ENCODE measurements at places on chromosomes 11 and 22.
A peak's percentile ranks its signal among the peaks of the same experiment; 100 is the strongest.

GRCh38 chr22:46107089-46107664, 43.1 kb upstream of the PPARA start:
- no peak for DNase-seq

DNA sequence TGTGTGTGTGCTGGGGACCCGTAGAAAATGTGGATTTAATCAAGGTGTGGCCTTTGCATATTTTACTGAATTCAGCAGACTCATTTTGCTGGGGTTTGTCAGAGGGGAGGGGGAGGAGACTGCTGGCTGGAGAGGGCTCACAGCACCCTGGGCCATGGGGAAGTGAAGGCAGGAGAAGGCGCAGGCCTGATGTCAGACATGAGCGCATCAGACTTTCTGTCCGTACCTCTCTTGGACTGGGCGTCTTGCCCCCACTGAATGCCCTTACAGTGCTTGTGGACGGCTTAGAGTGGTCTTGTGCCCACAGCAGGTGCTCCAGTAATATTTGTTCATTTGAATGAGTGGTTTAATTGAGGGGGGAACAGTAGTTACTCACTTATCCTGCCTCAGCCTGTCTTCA, 75.2 kb downstream of the TEAD1 start:
- DNase-seq = no peak

- peak; percentile 36 for DNase-seq
Observed at GRCh38 chr11:95138448-95138847, 48.8 kb downstream of the ENDOD1 start.

- DNase-seq = no peak
Observed at GRCh38 chr11:11279956-11280689, 72.9 kb downstream of the CSNK2A3 start.

- no peak for DNase-seq
Observed at GRCh38 chr22:28154861-28155260, 235.8 kb upstream of the PITPNB start.

DNA sequence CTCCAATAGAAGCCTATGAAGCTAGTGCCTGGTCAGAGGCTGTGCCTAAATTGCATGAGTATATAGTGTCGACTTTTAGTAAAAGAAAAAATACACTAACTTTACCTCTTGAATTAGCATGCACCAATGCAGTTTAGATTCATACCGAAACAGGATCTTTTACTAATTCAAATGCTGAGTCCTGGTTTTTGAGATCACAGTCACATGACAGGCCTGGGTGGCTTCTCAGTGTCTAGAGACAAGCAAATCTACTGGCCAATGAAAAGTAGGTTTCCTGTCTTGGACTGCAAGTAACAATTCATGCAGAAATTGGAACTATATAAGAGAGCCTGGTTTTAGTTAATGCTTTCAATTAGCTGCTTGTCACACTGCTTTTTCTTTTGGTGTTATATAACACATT, 7.2 kb downstream of the ARHGEF12 start:
- peak; percentile 22 for DNase-seq

DNA sequence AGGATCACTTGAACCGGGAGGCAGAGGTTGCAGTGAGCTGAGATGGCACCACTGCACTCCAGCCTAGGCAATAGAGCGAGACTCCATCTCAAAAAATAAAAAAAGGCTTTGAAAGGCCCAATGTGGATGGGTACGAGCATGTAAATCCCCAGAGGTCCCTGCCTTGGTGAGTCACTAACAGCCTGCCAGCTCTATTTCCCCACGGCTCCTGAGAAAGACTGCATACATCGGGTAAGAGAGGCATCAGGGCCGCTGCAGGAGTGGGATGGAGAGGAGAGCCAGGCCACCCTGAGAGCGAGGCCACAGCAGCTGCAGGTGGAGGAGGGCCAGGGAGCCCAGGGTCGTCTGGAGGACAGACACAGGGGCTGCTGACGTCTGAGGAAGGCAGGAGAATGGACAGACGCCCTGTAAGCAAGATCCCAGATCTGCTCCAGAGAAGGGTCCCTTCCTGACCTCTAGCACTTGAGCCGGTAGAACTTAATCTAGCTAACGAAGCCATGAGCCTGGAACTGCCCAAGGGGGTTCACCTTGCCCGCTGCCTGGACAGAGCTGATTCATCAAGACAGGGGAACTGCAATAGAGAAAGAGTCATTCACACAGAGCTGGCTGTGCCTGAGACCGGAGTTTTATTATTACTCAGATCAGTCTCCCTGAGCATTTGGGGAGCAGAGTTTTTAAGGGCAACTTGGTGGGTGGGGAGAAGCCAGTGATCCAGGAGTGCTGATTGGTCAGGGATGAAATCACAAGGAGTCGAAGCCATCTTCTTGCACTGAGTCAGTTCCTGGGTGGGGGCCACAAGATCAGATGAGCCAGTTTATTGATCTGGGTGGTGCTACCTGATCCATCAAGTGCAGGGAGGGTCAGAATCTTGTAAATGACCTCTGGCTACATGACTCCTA, 5.1 kb upstream of the KRTAP5-9 start:
- DNase-seq = peak; percentile 3

DNA sequence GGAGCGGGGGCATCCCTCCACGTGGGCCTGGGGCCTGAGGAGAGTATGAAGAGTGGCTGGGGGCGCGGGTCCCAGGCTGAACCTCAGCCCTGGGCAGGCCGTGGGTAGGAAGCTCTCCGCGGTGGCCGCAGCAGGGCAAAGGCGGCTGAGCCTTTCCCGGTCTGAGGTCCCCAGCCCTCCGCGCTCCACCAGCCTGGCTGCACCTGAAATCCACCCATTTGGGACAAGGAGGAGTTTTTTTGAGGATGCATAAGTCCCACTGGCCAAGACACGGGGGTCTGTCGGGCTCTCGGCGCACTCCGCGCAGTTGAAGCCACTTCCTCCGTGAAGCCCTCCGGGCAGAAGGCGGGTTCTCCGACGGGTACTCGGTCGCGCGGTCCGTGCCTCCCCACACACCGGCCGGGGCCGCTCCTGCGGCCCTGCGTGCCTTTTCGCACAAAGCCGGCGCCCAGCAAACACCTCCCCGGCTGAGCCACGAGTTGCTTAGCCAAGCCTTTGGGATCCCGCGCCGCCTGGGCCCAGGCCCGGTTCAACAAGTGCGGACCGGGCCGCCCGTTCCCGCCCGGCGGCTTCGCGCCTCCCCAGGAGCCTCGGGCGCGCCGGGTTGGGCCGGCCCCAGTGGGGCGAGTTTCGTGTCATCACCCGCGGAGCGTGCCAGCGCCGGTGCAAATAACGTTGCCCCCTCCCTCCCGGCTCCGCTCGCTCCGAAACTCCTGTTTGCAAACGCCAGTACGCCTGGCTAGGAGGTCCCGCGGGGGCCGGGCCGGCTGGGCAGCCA, 666 bp upstream of the OVOL1 start:
- no peak for DNase-seq

DNA sequence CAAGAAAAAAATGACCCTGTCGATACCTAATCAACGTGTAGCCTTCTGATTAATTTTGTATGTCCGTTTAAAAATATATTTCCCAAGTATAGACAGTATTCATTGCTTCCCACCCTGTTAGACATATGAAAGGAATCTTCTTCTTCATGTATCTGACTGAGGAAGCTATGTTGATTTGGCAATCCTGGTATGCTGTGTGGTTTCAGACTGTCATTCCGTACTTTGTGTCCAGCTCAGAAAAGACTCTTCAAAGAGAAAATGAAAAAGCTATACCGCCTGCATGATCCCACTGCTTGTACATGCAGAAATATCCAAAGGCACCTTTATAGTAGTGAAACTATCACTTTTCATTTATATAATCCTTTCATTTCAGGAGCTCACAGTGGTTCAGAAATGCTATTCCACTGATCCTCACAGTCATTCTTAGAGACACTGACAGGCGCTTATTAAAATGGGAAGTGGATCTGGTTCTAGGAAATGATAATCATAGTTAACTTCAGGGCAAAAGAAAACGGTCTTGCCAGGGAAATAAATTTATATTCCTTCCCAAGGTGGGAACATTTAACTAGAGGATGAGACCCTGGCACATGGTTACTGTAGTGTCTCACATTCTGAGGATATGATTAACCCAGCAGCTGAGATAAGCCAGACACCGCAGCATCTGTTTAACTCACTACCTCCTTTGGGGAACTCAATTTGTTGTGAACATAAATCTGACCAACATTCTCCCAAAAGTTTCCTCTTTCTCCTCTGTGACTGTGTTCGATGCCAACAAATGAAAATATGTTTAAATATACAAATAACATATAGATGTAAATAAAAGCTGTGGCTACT, 599.2 kb upstream of the LUZP2 start:
- DNase-seq = no peak

DNA sequence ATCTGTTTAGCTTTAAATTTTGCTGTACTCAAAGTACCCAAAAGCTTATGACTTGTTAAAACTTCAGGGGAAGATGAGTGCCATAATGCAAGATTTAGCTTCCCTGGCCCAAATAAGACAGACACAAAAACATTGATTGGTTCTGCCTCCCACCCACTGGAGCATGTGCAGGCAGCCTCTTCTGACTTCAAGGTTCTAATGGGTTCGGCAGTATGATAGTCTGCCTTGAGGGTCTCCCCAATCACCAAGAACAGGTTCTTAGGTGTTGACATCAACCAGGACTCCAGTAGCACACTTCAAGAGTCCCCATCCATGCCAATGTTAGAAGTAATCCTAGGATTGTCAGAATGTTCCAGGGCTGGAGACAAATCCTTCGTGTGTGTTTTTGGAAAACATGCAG, 12.5 kb downstream of the EIF4G2 start:
- DNase-seq = no peak

GRCh38 chr11:12237381-12237784, 127.0 kb downstream of the MICAL2 start:
- DNase-seq = no peak

DNA sequence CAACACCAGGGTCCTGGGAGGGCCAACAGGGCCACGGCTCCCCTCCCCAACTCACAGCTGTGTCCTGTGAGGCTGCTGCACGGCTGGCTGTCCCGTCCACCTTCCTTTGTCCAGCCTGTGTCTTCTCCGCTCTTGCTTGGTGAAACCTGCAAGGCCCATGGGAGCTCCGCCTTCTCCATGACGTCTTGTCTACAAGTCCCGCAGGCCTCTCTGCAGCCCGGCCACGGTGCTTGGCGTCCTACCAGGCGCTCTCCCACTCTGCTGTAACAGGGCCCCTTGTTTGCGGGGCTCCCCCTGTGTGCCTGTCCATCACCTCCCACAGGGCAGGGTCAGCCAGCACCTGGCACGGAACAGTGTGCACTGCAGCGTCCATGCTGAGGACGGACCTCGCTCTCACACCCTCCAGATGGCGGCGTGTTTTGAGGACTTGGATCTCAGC, 866.8 kb downstream of the TBC1D22A start:
- DNase-seq = no peak

DNA sequence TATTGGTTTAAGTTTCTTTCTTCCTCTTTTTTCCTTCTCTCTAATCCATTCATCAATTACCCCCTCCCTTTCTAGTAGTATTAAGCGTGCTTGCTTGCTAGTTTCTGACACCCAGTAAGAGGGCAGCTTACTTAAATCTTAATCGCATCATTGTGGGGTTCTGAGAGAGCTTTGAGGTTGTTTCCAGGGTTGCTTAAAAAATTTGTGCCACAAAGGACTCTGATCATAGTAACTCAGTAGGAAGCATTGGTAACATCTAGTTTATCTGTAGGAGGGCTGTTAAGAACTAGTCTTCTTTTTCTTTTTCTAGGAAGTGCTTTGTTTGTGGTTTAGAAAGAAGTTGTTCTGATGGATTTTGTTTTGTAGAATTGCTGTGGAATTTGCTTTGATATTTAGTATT, 45.3 kb downstream of the TMEM135 start:
- no peak for DNase-seq

- DNase-seq = no peak
Observed at GRCh38 chr11:130602641-130603334, 154.3 kb downstream of the ADAMTS15 start.

DNA sequence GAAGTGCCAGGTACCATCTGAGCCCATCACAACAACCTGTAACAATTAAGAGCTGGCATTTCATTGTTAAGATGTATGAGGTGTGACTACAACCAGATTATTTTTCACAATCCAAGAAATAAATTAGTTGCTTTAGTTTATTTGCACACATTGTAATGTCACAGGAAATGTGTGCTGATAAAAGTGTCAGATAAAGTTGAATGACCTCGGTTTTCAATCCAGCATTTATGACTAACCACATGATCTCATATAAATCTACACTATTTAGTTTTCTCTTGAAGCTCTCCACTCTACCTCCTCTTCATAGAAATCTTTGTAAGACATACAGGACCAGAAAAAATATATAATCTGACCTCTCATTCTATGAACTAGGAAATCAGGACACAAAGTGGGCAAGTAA, 166.2 kb downstream of the PGR start:
- DNase-seq = no peak

DNA sequence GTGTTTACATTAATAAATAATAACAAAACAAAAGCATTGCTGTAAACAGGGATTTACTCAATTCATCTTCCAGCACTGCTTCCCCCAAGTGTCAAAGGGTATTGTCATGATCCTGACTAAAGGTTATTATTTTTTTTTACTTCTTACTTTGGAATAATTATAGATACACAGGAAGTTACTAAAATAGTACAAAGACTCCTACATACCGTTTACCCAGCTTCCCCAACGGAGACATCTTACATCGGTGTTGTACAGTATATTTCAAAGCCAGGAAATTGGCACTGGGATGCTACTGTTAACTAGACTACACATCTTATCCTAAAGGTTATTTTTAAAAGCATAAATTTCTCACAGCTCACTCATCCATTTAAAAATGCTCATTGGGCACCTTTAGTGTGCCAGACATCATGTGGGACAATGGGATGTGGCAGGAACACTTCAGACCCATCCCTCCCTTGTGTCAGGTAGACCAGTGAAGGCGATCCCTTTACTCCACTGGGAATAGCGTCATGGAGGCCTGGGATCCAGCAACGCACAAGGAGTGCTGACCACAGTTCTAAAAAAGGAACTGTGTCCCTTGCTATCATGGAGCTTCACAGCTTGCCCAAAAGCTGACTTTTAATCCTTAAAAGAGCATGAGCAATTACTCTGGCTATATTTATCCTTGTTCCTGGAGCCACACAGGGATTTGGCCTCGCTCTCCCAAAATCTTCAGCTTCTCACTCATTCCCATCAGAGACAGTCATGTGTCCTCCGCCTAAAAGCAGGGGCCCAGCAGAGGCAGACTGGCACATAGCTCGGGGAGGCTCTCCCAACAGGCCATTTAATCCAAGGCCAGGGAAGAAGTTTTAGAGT, 3.1 kb upstream of the IRAG1 start:
- DNase-seq = peak; percentile 30

DNA sequence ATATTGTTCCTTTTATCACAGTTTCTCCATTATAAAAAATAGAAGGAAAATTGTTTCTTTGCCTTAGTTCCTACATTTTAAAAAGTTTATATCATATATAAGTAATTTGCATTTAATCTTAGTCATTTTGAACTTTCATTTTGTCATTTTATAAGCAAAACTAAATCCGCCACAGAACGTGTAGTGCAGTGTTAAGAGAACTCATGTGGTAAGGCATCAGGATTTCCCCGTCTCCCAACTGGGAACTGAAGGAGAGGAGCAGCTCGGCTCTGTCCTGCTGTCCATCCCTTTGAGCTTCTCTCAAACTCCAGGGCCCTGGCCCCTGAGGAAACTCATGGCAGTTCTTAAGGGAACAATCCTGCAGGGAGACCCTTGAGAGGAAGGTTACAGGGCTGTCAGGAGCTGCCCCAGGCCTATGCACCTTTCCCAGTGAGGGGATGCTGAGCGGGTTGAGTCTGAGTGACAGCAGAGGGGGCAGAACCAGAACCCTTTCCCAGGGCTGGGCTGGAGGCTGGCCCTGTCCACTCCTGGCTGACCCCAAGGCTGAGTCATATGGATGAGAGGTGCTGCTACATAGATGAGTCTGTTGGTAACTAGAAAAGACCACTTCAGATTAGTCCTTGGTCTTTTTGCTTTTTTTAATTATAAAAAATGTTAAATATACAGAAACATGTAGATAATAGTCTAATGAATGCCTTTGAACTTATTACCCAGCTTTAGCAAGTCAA, 333.1 kb downstream of the TBC1D22A start:
- DNase-seq = no peak

Measured in inflammatory macrophage (primary cell).